T-cell (primary cell): ENCODE measurements at places on chromosomes 6 and 20. TPM values are rescaled to one million over a fixed set of nuclear protein-coding genes. Genes with fewer than 3 reads are reported as not detected.

PTCRA gene
- not detected for total RNA-seq

EPHA7 gene
- total RNA-seq: not detected

SH3BGRL2 gene
- total RNA-seq: 8.9 TPM

GTSF1L gene
- total RNA-seq: not detected

C6orf62 gene
- total RNA-seq: 135 TPM

OLIG3 gene
- total RNA-seq: not detected

SLC17A4 gene
- not detected for total RNA-seq

HLA-DRB5 gene
- total RNA-seq: not detected

ACTL10 gene
- total RNA-seq: 1.3 TPM

PRICKLE4 gene
- 0.60 TPM for total RNA-seq

SPATS1 gene
- not detected for total RNA-seq

GLO1 gene
- 37.1 TPM for total RNA-seq

STX11 gene
- total RNA-seq: 12.6 TPM

RNF146 gene
- total RNA-seq: 31.6 TPM

TOMM34 gene
- total RNA-seq: 11.4 TPM

BPIFB4 gene
- total RNA-seq: not detected
